Endodermal cell (in vitro differentiated cells): ENCODE measurements at places on chromosomes 2 and 18.
A peak's percentile ranks its signal among the peaks of the same experiment; 100 is the strongest.

- DNase-seq: peak; percentile 37
Measured at GRCh38 chr2:64504774-64505720, 19.1 kb upstream of the AFTPH start.

DNA sequence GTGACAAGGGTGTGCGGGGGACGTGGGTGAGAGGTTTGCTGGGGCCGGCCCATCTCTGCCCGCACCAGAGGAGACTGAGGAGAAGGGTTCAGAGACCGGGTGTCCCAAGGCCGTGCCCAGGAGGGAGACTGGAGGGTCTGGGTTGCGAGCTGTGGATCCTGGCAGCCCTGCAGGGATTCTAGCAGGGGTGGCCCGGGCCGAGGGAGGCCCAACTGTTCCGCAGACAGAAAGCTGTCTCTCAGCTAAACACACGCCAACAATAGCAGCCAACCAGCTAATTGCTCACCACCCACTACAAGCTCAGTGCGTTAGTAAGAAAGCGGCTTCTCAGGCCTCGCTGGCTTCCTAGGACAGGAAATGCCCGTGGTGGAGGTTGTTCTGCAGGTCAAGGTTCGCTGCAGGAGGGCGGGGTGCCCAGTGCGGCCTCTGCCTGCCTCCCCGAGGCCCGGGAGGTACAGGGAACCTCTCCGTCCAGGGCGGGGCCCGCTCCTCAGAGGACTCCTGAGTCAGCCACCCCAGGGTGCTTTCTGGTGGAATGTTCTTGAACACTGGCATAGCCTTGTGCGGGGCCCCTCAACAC is 282.0 kb upstream of the PXDN start:
- peak; percentile 45 for DNase-seq

- no peak for DNase-seq
Measured at GRCh38 chr18:58095655-58096054, 51.6 kb downstream of the NEDD4L start.

DNA sequence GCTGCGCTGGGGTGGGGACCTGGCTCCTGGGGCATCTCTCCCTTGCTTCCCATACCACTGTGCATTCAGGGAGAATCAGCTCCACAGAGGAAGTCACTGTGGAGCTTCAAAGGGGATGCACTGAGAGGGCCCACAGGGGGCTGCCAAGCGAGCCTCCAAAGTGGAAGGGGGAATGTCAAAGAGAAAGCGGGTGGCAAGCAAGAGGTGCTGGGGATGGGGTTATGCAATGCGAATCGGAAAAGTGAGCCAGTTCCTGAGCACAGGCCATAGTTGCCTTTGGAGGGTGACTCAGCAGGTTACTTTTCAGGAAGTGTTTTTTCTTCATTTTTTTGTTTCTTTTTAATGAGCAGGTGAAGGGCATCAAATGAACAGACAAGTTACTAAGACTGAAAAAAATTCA is 17.6 kb downstream of the PMAIP1 start:
- DNase-seq: no peak

GRCh38 chr2:198374375-198375082 is 570.1 kb downstream of the PLCL1 start:
- DNase-seq: peak; percentile 83

DNA sequence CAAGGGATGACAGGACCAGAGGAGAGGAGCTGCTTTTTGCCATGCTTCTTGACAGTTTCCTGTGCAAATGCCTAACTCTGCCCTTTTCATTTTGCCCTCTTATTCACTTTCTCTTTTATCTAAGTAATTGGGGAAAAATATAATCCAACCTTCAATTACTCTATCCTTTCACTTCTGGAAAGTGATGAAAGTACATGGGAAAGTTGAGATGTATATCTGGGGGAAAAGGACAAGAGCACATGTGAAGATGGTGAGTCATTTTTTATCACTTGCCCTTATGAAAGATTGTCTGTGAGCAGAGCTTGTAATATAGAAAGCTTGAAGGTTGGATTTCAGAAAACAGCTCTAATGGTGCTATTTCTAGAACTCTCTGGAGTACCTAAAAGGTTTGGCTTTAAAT is 1070.7 kb downstream of the CNTNAP5 start:
- DNase-seq: no peak

DNA sequence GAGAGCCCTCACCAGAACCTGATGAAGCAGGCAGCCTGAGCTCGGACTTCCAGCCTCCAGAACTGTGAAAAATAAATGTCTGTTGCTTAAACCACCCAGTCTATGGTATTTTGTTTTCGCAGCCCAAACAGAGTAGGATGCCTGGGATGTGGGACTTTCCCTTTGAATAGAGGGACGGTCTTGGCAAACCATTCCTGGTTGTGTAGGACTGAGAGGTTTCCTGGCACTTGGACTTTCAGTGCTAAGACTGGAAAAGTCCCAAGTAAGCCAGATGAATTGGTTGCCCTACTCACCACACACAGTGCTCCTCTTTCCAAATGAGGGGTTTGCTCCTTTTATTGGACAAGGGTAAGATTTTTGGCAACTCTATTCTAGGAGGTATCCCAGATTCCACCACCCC is 46.8 kb upstream of the ACMSD start:
- DNase-seq: no peak

GRCh38 chr2:38947241-38948239 is 57.9 kb downstream of the ARHGEF33 start:
- DNase-seq: peak; percentile 93

DNA sequence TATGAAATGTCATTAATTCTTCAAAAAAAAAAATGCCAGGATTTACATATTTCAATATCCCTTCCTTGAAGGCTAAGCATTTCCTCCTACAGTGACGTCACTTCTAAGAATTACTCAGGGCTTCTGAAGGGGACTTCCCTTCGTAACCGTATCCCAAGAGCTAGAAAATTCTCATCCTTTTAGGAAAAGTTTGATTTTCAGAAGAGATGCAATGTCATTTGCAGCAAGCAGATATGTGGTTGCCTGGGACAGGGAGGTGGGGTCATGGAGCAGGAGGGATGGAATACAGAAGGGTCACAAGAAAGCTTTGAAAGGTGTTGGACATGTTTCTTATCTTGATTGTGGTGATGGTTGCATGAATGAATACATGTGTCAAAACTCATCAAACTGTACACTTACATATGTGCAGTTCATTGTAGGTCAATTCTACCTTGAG is 97.0 kb upstream of the ATL2 start:
- DNase-seq: no peak

DNA sequence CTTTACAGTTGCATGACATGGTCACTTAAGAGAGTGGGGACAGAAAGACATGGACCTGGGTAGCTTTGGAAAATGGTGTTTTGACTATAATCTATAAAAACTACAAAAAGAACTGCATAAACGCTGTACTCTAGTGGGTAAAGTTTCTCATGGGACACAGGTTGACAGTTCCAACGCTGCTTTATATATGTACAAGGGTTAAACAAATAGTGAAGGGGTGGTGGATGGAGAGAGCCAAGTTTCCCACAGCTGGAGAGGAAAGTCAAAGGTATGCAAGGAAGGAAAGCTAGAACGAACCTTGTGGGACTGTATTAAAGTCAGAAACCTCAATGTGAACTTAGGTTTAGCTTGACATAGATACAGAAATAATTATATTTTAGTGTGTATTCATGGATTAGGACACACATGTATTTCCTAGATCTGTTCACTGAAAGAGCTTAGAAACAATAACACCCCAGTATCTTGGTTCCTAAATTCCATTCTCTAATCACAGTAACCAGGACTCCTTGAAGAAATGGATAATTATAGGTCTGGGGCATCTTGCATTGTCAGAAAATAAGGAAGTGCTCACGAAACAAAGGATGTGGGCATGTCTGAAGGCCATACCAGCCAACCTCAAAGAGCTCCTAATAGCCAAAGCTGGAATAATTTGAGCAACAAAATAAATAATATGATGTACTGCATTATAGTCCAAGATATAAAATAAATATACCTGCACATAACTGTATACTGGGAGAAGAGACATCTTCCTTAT is 28.8 kb downstream of the TANC1 start:
- DNase-seq: no peak
